ENCODE measurements at places on chromosomes 5 and 9.

GRCh38 chr9:126906091-126906490 lies 8.5 kb upstream of the RALGPS1 start:
- no peak for DNase-seq

DNA sequence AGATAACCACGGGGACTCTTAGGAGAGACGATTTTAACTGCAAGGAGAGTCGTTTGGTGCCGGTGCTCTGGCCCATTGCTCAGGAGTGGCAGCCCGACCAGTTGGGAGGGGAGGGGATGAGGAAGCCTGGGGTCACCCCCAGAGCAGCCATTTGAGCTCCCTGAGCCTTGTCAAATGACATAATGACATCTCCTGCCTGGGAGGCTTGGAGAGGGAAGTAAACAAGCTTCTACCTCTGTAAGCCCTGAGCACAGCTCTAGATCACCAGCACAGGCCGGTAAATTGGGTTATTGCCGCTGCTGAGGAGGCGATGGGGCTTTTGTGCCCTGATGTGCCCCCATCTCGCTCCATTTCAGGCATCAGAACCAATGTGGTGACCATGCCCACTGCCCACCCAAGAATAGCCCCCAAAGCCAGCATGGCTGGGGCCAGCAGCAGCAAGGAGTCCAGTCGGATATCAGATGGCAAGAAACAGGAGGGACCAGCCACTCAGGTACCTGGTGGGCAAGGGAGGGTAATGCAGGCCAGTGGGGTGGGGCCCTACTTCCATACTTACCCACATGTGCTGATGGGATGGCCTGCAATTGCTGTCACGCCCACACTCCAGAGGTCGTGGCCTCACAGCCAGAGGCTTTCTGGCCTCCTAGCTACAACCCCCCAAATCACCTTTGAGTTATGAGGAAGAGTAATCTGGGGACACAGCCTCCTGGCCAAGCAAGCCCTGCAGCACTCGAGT lies 23.0 kb downstream of the CD74 start:
- no peak for DNase-seq

- DNase-seq = no peak
These were observed 159.6 kb downstream of the TLE4 start for GRCh38 chr9:79731171-79731890.

- DNase-seq = no peak
These were observed 194.8 kb upstream of the MRPS30 start for GRCh38 chr5:44613936-44614335.

- DNase-seq = no peak
These were observed 17.2 kb downstream of the FBXW11 start for GRCh38 chr5:171989276-171989675.

DNA sequence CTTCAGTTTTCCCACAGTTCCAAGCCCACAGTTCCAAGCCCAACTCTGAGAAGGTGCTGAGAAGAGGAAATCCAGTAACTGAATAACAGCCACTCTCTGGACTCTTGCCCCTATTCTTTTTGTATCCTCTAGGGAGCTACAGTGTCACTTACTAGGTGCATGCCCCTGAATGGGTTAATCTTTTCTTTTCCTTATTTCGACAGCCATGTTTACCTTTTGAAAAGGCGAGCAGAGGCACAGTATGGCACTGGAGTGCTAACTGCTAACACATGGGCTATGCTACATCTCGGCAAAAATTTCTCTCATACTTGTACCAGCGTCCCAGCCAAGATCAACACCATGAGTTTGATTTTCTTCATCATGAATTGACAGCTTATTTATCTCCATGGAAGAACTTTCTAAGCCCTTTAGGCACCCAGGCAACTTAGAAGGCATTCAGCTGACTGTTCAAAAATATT lies 222.6 kb downstream of the EBF1 start:
- no peak for DNase-seq

DNA sequence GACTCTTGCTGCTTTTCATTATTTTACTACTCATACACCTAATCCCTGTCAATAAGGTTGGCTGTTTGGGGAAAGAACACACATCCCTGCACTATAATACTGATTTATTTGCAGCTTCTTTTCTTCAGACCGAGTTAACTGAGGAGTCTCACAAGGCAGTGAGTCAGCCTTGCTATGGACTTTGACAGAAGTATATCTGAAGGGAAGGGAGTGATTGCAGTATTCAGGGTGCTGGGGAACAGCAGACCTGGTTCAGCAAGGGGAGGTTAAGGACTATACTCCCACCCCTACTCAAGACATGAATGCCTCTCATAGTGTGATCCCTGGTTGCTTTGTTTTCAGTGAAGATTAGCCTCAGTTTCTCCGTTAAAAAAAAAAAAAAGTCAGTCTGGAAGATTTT lies 99.8 kb downstream of the TLE4 start:
- no peak for DNase-seq

- no peak for DNase-seq
These were observed 108.1 kb downstream of the SNCAIP start for GRCh38 chr5:122420091-122420490.
